CD8-positive, alpha-beta memory T cell (primary cell): ENCODE measurements at places on chromosomes 11 and 22. TPM values are rescaled to one million over a fixed set of nuclear protein-coding genes. Genes with fewer than 3 reads are reported as not detected.

SYT7 gene
- not detected for polyA plus RNA-seq

PKDREJ gene
- polyA plus RNA-seq, result 0.03 TPM

IRAG1 gene
- not detected for polyA plus RNA-seq

DNA sequence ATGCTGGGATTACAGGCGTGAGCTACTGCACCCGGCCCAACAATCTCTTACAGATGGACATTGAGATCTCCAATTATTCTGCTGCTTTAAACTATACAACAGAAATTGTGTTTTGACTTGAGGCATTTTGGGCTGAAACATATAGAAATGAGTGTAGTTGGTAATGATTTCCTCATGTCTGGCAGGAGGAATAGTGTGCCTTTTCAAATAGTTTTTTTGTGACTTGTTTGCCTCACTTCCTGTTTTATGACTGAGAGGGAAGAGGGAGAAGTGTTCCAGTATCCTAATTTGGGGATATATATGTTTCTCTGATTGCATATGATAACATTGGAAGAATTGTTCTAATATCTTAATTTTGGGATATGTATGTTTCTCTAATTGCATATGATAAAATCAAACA, 40.2 kb downstream of the EP300 start:
- DNase-seq, result no peak

GRCh38 chr11:7892840-7893254, 38.2 kb downstream of the OR10A6 start:
- DNase-seq, result no peak

DNA sequence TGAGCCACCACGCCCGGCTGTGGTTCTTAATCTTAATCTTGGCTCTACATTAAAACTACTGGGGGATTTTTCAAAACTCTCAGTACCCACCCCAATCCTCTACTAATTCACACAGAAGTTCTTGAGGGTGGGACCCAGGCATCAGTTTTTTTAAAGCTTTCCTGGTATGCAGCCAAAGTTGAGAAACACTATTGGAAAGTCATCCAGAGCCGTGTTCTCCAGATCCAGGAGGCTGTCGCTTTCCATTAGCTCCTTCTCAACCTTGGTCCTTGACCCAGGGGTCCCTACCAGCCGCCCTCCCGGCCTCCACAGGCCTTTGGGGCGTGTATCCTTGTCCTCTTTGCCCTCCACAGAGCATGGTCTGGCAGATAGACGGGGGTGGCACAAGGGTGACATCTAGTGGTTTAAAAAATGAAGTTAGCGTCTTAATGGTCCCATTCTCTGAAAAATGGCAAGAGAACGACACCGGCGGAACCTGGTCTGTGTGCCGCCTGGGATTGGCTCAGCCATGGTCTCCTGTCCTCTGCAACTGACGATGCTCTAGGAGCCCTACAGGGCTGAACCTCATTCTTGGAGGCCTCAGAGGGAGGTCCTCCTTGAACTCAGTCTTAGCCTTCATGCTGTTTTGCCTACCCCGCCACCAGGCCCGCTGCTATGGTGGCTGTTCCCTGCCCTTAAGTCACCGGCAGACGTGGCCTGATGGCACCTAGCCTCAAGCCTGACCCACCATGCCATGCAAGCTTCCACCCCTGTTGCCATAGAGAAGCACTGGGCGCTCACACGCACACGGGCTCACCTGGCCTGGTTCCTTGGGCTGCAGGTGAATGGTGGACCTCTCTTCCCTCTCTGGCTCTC, 152.0 kb upstream of the SYN3 start:
- no peak for DNase-seq

DNA sequence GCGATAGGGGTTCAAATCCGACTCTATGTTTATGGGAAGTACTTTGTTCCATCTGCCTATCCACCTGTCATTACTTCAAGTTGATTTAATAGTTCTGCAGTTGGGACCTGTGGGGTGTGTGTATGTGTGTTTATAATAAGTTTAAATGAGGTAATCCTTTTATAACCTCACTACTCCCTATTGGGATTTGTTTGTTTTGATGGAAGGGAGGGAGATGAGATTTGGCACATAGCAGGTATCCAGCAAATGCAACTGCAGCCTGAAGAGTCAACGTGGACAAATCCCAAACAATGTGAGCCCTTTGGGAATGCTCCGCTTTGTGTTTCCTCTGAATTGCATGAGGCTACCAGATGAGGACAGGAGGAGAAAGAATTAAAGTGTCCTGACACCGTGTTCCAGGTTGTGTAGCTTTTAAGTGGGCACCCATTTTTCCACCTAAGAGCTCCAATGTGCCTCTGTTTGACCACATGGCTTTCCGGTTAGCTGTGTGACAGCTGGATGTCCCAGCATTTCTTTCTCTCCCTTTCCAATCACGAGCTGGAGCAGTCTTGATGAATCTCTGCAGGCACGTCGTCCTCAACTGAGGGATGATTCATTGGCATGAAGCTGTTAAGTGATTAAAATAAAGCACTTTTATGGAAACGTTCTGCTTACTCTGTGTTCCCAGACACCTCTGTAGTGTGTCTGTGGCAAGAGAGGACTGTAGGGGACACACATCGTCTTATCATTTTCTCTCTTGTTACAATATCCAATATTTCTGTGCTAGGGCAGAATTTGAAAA, 610.7 kb downstream of the NTM start:
- DNase-seq, result no peak

DNA sequence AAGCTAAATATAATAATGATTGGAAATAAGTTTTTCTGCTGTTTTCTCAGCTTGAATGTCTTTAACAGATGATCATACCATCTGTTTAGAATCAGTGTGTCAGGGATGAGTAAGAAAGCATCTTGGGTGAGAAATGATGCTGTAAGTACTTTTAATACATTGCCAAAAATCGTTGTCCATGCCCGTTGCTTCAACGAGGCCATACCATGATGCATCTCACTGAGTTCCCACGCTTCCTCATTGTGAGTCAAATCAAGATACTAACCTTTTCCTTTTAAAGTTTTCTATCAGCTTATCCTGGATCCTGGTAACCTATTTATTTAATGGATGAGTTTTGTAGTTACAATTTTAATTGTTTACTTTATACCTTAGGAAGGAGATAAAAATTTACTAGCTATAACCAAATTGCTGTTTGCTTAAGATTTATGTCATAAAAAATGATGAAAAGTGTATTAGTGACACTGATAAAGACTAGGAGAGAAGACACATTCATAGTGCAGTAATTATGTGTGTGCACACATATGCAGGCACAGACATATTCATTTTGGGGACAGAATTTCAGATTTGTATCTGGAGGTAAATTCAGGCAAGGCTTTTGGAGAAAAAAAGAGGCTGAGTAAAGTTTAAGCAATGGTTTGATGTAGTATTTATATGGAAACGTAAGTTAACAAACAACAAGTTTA, 154.8 kb downstream of the UVRAG start:
- DNase-seq, result no peak

GRCh38 chr11:107184986-107185385, 166.7 kb upstream of the GUCY1A2 start:
- no peak for DNase-seq

- no peak for DNase-seq
Observed at GRCh38 chr11:59193587-59194130, 19.1 kb downstream of the MPEG1 start.

DNA sequence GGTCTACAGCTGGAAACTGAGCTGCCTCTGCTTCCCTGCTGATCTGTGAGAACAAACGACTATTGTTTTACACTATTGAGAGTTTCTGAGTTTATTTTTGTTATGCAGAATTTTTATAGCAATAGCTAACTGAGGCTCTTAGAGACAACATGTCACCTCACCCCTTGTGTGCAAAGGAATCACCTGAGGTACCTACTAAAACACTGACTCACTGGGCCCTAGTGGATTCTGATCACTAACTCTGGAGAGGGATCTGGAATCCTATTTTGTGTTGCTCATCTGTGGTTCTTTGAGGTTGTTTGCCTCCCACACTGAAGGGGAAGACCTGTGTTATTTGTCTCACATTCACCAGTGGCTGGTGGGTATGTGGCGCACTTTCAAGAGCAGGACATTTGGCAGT, 13.4 kb upstream of the B3GAT1 start:
- DNase-seq, result no peak

- DNase-seq, result no peak
Observed at GRCh38 chr11:118263112-118263511, 985 bp downstream of the MPZL2 start.

GRCh38 chr11:117269856-117270255, 21.3 kb upstream of the BACE1-AS start:
- DNase-seq, result no peak
